EL (cell line): ENCODE measurements at places on chromosomes 7 and 10.

GRCh38 chr10:98432330-98432729 is 14.4 kb downstream of the HPS1 start:
- DNase-seq, result no peak

- no peak for DNase-seq
Measured at GRCh38 chr7:107599262-107599661, 19.2 kb downstream of the BCAP29 start.

DNA sequence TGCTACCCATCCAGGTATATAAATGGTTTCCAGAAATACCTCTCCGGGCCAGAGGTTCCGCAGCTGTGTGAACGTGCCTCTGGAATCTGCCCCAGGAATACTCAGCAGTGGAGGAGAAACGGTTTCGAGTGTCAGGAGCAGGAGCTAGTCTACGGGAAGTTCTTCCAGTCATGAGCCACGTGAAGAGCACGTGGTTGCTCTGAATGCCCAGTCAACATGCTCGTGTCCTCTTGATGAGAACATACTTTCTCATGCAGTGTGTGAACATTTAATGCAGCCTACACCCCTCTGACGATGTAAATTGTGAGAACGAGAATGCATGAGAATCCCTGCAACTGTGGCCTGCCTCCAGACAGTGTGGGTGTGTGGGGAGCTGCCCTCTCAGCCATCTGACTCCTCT is 277.0 kb upstream of the SHH start:
- DNase-seq, result no peak

- no peak for DNase-seq
Measured at GRCh38 chr10:105068497-105068896, 427.4 kb downstream of the SORCS3 start.

- no peak for DNase-seq
Measured at GRCh38 chr10:132689721-132690360, 96.1 kb downstream of the NKX6-2 start.

DNA sequence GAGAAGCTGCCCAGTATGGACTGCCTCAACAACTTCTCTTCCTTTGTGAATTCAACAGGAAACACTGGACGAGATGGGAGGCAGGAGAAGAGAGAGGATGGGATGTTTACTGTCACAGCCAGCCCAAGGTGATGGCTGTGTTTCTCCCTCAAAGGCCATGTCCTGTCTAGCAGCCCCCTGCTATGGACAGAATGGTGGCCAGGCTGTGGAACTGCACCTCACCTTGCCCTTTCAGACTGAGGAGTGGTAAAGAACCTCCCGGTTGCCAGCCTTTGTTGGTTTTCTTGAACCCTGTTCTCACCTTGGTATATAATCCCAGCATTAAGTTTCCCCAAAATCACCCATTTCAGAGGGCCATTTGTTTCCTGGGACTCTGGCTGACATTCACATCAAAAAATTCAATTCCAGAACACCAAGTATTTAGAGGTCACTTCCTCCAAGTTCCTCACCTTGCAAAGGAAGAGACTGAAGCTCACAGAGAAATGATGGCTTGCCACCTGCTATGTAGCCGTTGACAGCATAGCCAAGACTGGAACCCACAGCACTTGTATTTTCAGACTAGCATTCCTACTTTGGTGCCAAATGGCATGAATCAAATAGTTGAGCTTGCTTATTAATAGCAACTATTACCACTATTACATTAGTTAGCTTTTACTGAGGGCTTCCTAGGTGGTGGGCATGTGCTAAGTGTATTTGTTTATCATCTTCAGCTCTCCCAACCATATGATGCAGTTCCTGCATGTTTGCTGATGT is 224.0 kb upstream of the GRB10 start:
- no peak for DNase-seq

GRCh38 chr10:71840177-71840957 is 10.7 kb downstream of the PSAP start:
- DNase-seq, result peak; percentile 98

- DNase-seq, result no peak
Measured at GRCh38 chr10:20598590-20598989, 298.5 kb downstream of the NEBL start.

DNA sequence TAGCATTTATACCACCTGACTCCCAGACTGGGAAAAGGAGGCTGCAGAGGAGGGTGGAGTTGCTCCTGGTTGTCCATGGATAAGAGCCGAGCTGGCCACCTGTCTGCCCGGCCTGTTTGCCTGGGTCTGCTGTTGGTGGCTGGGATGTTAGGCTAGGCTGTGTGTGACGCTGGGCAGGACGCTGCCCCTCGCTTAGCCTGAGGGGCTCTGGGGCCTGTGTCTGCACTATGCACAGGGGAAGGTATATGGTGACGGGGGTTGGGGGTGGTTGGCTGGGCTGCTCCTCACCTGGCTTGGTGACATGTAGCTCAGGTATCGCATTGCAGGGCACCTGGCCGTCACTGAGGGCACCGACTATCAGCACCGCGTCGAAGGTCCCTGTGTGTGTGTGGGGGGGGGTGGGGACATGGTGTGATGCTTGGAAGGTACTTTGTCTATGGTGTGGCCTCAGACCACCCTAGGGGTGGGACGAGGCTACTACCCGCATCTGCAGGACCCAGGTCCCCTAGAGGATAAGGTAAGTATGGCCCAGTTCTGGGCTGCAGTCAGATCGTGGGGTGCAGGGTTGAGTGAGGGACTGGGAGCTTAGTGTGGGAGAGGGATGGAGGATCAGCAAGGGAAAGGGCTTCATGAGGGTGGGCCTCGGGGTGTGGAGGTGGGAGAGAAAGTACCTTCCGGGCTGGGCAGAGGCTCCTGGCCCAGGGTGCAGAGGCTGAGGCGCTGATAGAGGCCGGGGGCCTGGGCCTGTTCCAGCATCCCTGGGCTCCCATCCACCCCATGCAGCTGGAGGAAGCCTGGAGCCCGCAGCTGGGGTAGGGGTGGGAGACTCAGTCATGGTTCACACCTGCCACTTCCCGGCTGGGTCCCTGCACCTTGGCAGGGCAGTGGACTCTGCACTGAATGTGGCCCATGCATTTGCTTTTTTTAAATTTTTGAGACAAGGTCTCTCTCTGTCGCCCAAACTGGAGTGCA is 2.3 kb downstream of the METTL27 start:
- DNase-seq, result no peak
